Posterior vena cava (tissue), 2 donors: ENCODE measurements at places on chromosomes 4 and X. TPM values are rescaled to one million over a fixed set of nuclear protein-coding genes. Genes with fewer than 3 reads are reported as not detected.

Gene GABRE
- total RNA-seq: 24.4 TPM

Gene HPGD
- 3.2 TPM for total RNA-seq

Gene SMR3B
- not detected for total RNA-seq

Gene CDKL2
- 0.71 TPM for total RNA-seq

Gene PRRG1
- 9.3 TPM for total RNA-seq

Gene AFM
- total RNA-seq: not detected

Gene TEX13C
- total RNA-seq: not detected

Gene CSAG1
- total RNA-seq: not detected

Gene PNMA5
- not detected for total RNA-seq

Gene STARD8
- total RNA-seq: 9.1 TPM

Gene FOXP3
- total RNA-seq: 0.10 TPM

Gene CXCL1
- 0.74 TPM for total RNA-seq

Gene AFP
- total RNA-seq: not detected

Gene CSAG2
- total RNA-seq: not detected

Gene CNKSR2
- total RNA-seq: 1.6 TPM

Gene TRIM61
- 1.9 TPM for total RNA-seq

Gene MAGEA10
- total RNA-seq: not detected

Gene UGT2B15
- total RNA-seq: not detected

Gene FMR1NB
- total RNA-seq: not detected

Gene SSX2B
- total RNA-seq: not detected

Gene H2BW2
- total RNA-seq: not detected

Gene NLGN4X
- total RNA-seq: 0.90 TPM

Gene CACNA1F
- total RNA-seq: 0.09 TPM

Gene UTP14A
- total RNA-seq: 13.2 TPM

Gene FRAS1
- 2.3 TPM for total RNA-seq

Gene CLOCK
- total RNA-seq: 45.1 TPM

Gene SHOX
- total RNA-seq: not detected
